Activated CD8-positive, alpha-beta memory T cell treated with anti-CD3 and anti-CD28 coated beads for 48 hours (primary cell): ENCODE measurements at places on chromosomes 2 and 18.

- DNase-seq = no peak
These were observed 107.0 kb downstream of the BCL2L11 start for GRCh38 chr2:111227716-111228141.

DNA sequence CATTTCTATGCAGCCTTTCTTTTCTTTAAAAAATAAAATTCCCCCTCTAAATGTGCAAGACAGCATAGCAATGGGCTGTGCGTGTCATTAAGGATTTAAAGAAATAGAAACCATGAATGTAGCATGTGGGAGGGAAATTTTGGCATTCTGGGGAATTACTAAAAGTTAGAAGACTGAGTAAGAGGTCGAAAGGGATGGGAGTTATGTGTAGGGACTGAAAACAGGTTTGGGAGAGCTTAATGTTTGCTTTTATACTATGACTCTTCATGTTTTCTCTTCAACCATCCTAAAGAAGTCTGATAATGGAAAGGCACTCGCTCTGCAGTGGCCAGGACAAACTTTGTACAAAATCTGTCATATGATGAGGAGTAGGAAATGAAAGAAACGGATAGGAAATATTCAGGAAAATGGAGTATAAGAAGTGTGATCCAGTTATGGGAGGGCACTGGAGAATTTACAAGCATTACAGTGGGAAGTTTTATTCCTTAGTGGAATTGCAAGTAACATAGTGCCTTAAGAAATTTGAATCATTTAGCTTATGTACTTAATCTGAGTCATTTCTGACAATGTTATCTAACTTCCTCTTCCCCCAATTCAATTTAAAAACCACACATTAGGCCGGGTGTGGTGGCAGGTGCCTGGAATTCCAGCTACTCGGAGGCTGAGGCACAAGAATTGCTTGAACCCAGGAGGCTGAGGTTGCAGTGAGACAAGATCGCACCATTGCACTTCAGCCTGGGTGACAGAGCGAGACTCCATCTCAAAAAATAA is 20.6 kb downstream of the TMEM87B start:
- DNase-seq = no peak

DNA sequence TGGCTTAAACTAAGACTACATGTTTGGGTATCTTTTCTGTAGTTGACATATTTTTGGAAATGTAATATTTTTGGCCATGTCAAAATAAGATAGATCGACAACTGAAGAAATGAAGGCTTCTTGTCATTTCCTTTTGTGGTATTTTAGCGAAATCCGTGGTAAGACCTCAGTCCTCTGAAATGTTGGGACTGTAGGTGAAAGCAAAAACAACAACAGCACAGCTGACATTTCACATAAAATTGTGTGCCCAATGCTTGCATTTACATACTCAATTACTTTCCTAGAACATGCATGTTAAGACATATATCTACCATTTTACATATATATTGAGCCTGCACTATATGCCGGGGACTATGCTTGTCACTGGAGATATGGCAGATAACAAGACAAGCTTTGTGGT is 50.2 kb downstream of the SPP2 start:
- no peak for DNase-seq

DNA sequence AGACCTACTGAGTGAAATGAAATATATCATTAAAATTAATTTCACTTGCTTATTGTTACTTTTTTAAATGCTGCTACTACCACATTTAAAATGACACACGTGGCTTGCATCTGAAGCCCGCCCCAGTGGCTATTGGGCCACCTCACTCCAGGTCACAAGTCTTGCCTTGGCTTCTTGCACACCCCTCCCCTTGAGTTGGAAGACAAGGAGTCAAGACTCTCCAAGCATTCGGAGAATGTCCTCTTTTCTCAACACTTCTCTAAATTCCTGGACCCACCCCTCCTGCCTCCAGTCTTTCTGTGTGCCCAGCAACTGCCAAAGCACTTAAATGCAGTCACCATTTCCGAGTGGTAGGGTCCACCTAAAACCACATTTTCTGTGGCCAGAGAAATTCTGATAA is 73.4 kb downstream of the ZBTB7C start:
- DNase-seq = no peak

GRCh38 chr2:196742685-196743084 is 56.8 kb downstream of the GTF3C3 start:
- DNase-seq = no peak

GRCh38 chr2:96150791-96151594 is 5.8 kb upstream of the DUSP2 start:
- no peak for DNase-seq

DNA sequence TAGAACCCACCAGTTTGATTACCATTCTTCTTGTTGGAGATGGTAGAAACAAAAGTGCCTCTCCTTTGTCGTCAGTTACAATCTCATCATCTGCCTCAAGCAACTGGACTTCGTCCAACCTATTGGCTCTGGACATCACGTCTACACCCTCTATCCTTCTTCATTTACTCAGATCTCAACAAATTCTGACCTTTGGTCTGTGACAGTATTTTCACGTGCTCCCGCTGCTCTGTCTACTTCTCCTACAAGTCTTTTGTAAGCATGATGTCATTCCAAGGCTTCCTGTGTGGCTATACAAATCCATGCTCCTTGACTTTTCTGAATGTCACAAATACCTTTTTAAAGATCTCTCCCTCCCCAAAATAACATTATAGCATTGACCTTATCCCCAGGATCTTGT is 43.0 kb upstream of the PID1 start:
- DNase-seq = no peak

GRCh38 chr2:74406035-74406434 is 15.4 kb downstream of the C2orf81 start:
- no peak for DNase-seq

DNA sequence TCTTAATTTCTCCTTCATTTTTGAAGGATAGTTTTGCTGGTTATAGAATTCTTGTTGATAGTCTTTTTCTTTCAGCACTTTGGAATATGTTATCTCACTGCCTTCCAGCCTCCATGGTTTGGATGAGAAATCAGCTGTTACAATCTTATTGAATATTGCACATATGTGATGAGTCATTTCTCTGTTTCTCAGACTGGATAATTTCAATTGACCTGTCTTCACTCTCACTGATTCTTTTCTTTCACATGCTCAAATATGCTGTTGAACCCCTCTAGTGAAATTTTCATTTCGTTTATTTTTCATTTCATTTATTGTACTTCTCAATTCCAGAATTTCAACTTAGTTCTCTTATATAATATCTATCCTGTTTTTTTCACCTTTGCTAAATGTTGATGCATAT is 22.2 kb downstream of the PDK1 start:
- no peak for DNase-seq
